ENCODE measurements at places on chromosomes 5 and 9.

DNA sequence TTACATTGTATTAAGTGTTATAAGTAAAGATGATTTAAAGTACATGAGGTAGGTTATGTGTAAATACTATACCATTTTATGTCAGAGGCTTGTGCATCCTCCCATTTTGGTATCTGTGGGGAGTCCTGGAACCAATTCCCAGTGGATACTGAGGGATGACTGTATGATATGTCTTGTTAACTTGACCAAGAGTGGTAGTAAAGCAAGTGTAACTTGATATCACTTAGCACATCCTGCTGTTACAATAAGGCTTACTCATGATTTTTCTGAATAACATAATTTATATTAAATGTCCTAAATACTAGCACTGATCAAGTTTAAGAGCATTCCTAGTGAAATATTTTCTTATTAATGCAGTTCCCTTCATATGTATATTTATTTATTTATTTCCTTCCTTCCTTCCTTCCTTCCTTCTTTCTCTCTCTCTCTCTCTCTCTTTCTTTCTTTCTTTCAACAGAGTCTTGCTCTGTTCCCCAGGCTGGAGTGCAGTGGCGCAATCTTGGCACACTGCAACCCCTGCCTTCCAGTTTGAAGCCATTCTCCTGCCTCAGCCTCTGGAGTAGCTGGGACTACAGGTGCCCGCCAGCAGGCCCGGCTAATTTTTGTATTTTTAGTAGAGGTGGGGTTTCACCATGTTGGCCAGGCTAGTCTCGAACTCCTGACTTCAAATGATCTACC, 7.5 kb downstream of the NDFIP1 start:
- no peak for DNase-seq

GRCh38 chr5:142013734-142014521, 1.1 kb upstream of the GNPDA1 start:
- no peak for DNase-seq

- no peak for DNase-seq
Measured at GRCh38 chr5:55136521-55136920, 23.4 kb upstream of the GPX8 start.

GRCh38 chr9:114386361-114386885, 1.4 kb downstream of the AKNA start:
- no peak for DNase-seq

GRCh38 chr5:28397502-28397941, 1359.1 kb upstream of the CDH9 start:
- no peak for DNase-seq

DNA sequence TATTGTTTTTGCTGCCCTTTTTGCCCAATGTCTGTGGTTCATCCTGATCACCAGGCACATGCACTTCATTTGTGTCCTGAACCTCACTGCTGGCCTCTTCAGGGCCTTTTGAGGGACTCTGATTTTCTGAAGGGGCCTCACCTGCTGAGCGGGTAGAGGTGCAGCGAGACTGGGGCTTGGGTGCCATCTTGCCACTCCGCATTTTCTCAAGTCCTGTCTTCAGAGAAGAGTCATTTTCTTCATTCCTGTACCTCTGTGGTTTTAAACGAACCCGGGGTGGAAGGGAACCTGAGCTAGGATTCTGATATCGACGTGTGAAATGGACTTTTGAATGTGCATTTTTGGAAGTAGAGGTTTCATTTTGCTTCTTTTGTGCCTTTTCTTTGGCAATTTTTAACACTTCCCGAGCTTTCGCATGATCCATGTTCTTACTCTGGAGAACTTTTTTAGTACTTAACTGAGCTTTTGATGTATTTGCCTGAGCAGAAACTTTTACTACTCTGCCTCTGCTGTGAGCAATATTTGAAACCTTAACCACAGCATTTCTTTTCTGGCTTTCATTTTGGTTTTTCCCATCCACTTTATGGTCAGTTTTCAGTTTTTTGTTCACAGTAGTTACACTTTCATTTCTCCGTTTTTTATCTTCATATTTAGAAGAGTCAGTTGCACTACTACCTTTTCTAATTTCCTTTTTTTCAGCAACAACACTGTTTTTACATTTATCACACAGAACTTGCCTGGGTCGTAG, 26.1 kb downstream of the PWWP2A start:
- no peak for DNase-seq

DNA sequence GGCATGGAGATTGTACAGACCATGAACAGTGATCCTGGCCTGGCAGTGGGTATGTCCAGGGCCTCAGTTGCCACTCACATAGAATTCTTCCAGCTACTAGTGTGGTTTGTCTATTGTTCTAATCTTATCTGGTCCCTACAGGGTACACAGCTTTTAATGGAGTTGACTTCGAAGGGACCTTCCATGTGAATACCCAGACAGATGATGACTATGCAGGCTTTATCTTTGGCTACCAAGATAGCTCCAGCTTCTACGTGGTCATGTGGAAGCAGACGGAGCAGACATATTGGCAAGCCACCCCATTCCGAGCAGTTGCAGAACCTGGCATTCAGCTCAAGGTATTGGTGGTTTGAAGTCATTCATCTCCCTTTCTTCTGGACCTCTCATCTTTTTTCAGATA, 43.8 kb downstream of the THBS4 start:
- no peak for DNase-seq

GRCh38 chr9:100063185-100063584, 35.6 kb downstream of the ERP44 start:
- no peak for DNase-seq

- no peak for DNase-seq
Measured at GRCh38 chr5:374631-375335, 53.3 kb downstream of the AHRR start.

- DNase-seq, result no peak
Measured at GRCh38 chr9:71915495-71915894, 4.1 kb downstream of the C9orf85 start.

DNA sequence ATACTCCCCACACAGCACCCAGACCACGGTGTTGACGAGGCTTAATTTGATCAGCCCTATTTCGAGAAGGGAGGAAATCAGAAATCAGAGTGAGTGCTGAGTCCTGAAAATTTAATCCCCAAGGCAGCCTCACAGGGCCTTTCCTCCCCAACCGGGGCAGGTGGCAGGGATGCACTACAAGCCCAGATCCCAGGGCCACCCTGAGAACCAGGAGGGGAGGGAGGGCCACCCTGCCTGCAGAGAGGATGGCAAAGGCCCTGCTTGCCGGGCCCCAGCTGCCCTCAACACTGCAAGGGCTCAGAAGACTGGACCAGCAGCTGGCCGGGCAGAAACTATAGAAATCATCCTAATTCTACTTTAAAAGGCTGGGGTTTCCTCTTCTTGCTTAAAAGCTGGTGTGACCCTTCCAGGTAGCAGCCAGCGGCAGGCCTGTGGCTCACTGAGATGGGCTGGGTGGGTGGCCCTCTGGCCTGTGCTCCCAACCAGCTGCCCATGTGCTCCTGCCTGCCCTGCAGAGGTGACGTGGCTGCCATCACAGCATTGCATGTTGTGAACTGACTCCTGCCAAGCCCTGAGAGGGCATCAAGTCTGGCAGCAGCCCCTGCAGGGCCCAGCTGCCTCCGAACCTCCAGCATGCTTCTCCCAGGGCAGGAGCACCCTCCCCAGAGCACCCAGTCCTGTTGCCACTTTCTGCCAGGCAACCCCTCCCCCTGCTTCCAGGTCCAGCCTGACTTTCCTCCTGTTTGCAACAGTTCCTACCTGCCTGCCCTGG, 122.8 kb downstream of the ADAMTS2 start:
- no peak for DNase-seq

- no peak for DNase-seq
Measured at GRCh38 chr9:76619197-76619596, 145.0 kb upstream of the PCA3 start.

GRCh38 chr9:92055624-92056023, 59.6 kb downstream of the SPTLC1 start:
- DNase-seq, result no peak

DNA sequence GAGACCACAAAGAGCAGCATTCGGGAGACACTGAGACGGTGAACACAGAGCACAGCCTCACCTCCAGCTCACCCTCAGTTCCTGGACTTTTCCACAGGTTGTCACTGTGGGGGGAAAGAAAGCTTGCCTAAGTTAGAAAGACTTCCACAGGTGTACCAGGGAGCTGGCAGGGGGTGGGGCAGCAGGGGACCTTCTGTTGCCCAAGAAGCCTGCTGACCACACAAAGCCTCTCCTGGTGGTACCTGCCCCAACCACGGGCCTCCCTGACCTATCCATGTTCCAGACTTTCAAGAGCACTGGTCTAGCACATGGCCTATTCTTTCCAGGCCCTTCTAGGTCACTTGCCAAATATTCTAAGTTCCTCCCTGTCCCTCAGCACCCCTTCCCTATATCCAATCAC, 550.8 kb downstream of the BNC2 start:
- no peak for DNase-seq
